ENCODE measurements at places on chromosomes 16 and 17.

DNA sequence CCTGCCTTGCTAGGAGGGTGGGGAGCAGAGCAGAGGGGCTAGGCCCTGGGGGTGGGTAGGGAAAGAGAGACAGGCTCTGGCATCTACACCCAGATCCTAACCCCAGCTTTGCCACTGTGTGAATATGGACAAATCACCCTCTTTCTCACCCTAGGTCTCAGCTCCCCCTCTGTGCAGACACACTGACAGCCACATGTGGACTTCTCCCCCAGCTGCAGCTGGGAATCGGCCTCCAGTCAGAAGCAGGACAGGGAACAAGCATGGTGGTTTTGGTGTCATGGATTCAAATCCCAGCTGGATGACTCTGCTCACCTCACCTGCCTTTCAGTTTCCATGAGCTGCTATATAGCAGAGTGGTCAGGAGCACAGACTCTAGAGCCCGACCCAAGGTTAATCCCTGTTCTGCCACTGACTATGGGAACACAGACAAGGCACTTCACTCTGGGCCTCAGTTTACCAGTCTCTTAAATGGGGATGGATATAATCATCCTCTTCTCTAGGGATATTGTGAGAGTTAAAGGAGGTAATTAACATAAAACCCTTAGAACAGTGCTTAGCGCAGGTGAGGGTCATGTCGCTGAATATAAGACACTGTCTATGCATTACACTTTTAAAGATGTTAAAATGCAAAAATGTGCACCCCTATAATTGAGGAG lies 26.2 kb upstream of the MAP3K14 start:
- no peak for DNase-seq

- DNase-seq: no peak
Measured at GRCh38 chr16:77212741-77213541, 13.7 kb downstream of the SYCE1L start.

GRCh38 chr17:83062818-83063671 lies 16.4 kb upstream of the METRNL start:
- DNase-seq: no peak

DNA sequence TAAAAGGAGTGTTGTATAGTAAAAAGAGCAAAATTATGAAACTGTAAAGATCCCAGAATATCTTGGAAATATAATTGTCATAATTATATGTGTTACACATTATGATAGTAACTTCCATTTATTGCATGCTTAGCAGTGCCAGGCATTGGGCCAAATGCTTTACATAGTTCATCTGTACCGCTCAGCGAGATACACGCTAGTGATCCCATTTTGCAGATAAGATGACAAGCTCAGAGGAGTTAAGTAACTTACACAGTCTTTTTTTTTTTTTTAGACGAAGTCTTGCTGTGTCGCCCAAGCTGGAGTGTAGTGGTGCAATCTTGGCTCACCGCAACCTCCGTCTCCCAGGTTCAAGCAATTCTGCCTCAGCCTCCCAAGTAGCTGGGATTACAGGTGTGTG lies 6.8 kb upstream of the EZH1 start:
- DNase-seq: no peak

GRCh38 chr16:74568961-74569631 lies 37.8 kb downstream of the GLG1 start:
- DNase-seq: no peak

DNA sequence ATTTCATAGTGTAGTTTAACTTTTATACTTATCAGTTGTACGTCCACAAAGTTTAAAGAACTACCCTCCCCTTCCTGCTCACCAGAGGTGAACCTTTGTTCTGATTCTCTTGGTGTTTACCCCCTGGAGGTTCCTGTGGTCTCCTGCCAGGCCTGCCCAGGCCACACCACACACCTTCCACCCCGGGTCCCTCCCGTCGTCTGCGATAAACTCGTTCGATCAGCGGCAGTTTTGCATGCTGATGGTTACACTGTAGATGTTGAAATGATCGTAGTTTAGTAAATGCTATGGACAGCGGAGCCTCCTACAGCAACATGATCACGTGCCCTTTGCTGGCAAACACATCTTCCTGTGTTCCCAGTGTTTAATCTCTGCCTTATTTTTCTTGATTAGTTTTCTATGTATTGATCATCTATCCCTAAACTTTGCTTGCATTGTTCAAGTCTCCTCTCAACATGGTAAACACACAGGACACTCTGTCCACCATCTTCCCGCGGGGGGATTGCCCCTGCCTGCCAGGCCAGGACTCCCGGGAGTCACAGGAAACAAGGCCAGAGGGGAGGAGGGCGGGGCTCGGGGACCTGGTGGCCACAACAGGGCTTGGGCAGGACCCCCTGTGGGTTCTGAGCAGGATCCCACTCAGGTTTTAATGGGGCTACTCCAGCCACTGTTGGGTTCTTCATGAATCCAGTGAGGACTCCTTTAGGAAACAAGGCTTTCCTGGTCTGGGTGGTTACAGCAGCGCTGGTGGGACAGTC lies 2.8 kb upstream of the ACSF3 start:
- DNase-seq: no peak

DNA sequence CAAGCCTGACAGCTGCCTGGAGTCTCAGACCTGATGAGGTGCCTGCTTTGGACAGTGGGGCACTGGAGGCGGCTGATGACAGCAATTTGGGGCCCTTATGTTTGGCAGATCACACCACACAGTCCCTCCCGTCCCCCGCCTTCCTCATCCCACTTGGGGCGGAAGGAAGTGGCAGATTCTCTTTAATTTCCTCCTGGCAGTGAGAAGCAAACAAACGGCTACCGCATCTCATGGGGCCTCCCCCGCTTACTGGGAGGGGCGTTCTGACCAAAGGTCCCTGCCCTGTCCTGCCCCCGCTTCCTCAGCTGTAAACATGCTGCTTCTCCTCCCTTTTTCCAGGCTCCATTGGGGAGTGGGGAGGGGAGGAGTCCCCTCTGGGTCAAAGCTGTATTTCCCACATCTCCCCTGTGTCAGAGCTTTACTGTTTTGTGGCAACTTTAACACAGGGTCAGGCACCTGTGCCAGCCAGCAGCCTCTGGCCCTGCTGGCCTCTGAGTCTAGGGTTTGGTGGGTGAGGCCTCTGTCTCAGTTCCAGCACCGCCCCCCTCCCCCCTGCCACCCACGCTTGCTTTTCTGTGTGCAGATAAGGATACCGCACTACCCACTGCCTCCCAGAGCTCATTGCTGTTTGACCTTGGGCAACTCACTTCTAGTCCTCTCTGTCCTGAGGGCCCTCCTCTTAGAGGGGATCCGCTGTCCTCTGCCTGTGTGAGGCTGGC lies 5.4 kb upstream of the NFATC3 start:
- no peak for DNase-seq

- DNase-seq: no peak
Measured at GRCh38 chr16:89491974-89492687, 1.8 kb upstream of the ANKRD11 start.

DNA sequence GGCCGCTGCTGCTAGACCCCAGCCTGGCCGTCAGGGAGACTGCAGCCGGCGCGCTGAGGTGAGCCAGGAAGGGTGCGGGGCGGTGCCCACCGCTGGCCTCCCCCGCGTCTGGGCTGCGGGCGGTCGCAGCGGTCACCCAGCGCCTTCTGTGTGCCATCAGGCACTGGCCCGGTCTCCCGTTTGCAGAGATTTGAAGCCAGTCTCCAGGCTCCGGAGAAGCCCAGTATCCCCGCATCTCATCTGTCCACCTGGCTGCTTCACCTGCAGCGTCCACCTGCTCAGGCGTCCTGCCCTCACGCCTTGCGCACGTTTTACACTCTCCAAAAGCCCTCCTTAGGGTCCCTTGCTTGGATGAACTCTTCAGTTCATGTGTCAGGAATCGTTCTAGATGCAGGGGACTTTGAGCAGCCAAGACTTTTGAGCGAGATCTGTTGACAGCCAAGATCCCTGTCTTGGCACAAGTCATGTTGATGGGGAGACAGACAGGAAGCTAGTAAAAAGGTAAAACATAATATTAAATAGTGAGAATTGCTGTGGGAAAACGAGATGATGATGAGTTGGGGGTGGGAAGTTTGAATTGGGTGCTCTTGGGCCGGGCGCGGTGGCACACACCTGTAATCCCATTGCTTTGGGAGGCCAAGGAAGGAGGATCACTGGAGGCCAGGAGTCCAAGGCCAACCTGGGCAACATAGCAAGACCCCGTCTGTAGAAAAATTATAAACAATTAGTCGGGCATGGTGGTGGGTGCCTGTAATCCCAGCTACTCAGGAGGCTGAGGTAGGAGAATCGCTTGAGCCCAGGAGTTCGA lies 916 bp downstream of the HEATR3 start:
- DNase-seq: no peak

DNA sequence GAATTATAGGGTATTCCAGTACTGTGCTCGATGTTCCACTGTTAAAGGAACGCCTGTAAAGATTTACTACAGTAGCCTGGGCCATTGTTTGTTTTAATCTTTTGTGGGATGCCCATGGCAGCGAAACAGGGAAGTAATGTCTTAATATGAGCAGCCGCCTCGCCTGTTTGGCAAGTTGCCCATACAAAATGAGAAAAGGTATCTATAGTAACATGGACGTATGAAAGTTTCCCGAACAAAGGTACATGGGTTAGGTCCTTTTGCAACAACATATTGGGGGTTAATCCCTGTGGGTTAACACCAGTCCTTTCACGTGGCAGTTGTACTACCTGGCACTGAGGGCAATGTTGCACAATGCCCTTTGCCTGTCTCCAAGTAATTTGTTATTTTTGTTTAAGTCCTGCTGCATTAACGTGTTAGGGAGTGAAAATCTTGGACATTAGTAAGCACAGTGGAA lies 21.1 kb upstream of the TMC5 start:
- peak; percentile 29 for DNase-seq

DNA sequence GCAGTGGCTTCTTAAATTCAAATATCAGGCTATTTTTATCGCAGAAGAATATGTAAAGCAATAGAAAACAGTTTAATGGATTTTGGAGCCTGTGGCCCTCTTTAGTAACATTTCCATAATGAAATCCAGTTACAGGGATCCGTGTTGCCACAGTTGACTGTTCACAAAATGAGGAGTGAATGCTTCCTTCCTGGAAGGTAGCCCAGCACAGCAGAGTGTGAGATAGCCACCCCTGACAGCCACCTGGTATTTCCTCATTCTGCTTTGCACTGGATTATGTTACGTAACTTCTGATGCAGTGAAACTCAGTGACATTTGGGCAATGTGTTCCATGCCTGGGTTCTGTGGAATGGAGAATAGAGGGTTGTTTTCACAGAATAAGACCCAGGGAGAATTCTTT lies 517.2 kb downstream of the RBFOX1 start:
- DNase-seq: no peak

DNA sequence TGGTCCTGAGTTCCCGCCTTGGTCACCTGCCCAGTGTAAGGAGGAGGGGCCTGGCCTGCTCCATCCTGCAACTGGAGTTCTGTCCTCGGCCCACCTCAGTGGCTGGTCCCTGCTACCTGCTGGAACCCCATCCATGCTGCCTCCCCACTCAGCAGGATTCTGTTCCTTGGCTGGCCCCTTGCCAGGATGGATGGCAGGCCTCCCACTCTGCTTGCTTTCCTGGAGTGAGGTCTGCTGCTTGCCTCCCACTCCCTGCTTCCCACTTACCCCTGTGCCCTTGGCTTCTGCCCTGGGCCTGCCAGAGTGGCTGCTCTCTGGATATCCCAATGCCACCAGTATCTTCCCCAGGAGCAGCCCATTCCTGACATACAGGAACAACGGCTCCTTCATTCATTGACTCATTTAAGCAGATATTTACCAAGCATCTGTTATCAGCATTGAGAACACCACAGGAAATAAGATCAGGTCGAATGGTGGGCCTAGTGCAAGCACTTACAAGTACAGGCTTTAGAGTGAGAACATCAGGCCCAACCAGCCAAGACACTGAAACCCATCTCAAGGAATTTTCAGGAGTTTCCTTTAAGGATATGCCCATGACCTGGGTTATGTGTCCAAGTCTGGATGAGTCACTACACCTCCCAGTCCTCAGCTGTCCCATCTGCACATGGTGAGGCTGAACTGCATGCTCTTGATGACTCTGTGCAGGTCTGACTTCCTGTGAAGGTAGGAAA lies 17.0 kb upstream of the RPRML start:
- peak; percentile 44 for DNase-seq

DNA sequence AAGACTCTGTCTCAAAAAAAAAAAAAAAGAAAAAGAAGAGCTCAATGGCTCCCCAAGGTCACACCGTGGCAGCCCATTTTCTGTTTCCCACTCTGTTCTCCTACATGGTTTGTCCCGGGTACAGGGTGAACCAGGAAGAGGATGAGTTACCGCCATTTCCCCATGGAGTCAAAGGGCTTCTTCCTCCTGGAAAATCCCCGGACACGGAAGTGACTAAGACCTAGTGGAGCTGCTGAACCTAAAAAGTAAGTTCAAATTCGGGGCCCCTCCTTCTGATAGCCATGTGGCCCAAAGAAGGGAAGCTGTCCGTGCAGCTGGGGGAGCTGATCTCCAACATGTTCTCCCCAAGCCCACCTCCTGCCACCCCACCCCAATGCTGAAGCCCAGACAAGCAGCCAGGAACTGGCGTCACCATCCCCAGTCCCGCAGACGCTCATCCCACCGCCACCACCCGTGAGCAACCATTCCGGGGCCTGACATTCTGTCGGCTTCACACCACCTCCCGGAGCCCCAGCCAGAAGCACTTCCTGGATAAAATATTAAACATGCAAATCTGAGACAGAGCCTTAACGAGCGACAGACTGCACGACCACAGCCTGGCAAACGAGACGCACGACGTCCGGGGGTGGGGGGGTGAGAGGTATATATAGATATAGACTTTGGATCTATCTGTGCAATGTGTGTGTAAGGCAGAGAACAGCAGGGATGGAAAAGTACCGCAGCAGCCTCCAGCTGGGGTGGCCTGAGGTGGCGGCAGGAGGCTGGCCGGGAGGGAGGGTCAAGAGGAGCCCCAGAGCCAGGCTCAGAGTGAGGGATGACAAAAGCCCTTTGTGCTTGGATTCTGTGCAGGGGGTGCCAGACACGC lies 17.6 kb downstream of the EPOP start:
- DNase-seq: no peak

DNA sequence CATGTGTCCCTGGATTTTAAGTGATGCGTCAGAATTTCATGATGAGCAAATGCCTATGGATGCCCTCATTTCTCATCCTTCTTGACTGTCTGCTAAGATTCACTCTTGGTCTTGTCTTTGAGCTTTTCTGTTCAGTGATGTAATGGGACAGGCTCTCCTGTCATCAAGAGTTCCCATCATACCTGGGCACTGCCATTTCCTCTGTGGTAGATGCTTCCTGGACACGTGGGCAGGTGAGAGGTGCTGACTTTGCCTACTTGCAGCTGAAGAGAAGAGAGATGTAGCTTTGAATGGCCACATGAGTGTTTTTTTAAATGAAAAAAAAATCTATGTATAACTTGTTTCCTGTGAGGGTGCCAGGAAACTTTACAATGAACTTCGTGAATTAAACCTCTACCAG lies 557.7 kb downstream of the MAF start:
- no peak for DNase-seq

GRCh38 chr17:36036235-36036634 lies 18.5 kb upstream of the CCL23 start:
- no peak for DNase-seq

GRCh38 chr16:87499189-87499486 lies 6.3 kb upstream of the ZCCHC14 start:
- DNase-seq: peak; percentile 31

Measured in H4 (cell line).